ENCODE measurements at places on chromosomes 11 and 22.
A peak's percentile ranks its signal among the peaks of the same experiment; 100 is the strongest.

DNA sequence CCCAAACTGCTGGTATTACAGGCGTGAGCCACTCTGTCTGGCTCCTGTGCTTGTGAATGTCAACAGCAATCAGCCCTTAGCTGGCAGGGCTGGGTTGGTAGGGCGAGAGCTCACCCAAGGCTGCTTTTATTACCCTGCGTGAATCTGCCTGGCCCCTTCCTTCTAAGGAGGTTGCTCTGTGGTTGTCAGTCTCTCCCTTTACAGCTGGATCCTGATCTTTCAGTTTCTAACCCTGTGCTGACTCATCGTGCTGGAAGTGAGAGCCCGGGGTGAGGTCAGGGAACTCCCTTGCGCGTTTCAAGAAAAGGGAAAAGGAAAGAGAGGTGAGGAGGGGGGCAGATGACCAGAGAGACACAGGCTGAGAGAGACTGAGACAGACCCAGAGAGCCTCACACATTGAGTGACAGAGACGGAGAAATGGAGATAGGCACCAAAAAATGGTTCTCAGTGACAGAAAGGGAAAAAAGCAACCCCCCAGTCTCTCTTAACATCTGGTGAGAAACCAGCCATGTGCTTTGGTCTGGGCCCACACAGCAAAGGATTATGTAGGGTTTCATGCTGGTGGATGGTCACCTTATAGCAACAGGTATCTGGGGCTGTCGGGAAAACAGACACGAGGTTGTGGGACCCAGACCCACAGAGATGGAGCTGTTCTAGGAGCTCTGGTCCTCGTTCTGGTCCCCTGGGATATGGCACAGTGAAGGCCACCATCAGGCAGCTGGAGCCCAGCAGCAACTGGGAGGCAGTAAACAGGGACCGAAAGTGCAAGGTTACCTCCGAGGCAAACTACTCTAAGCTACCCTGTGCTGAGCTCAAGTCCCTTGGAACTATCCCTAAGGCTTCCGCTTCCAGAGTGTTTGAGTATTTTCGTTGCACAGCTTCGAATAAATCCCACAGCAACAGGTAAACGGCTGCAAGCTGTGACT is 2.5 kb downstream of the TCN2 start:
- H3K36me3 ChIP-seq = no peaks in the 10 kb centered on the region
- H3K4me1 ChIP-seq = peaks cover 10% of the 10 kb centered on the region
- DNase-seq = no peak
- H3K27ac ChIP-seq = no peak overlapping the region
- no peaks in the 10 kb centered on the region for H3K27me3 ChIP-seq

DNA sequence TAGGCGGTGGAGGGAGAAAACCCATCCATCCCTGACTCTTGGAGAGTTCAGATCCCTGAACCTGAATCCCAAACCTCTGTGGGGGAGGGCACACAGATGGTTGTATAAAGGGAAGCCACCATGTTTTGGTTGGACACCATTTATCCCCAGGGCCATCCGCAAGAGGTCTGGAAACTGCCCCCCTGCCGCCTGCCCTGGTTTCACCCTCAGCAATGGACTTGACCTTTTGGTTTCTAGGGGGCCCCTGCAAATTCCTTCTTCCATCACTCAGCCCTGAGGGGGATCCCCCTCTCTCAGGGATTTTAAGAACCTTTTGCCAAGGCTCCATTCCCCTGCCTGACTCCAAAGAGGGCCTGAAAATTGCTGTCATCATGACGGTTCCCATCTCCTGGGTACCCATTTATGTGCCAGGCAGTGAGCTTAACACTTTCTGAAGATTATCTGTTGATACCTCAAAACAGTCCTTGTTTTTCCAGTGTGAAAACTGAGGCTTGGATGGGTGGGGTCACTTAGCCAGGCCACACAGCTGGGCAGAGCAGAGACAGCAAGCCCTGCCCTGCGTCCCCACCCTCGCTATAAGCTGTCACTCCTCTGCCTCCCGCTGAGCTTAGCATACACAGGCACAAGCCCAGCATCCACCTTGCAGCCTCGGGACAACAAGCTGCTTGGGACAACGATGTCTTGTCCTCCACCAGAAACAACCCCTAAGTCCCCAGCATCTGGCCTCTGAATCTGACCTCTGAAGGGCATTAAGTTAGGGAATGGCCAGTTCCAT is 33.2 kb upstream of the CRYBB3 start:
- no peaks in the 10 kb centered on the region for H3K36me3 ChIP-seq
- H3K4me1 ChIP-seq = no peaks in the 10 kb centered on the region
- no peaks in the 10 kb centered on the region for H3K27me3 ChIP-seq
- H3K27ac ChIP-seq = no peak overlapping the region
- H3K4me3 ChIP-seq = no peak overlapping the region

DNA sequence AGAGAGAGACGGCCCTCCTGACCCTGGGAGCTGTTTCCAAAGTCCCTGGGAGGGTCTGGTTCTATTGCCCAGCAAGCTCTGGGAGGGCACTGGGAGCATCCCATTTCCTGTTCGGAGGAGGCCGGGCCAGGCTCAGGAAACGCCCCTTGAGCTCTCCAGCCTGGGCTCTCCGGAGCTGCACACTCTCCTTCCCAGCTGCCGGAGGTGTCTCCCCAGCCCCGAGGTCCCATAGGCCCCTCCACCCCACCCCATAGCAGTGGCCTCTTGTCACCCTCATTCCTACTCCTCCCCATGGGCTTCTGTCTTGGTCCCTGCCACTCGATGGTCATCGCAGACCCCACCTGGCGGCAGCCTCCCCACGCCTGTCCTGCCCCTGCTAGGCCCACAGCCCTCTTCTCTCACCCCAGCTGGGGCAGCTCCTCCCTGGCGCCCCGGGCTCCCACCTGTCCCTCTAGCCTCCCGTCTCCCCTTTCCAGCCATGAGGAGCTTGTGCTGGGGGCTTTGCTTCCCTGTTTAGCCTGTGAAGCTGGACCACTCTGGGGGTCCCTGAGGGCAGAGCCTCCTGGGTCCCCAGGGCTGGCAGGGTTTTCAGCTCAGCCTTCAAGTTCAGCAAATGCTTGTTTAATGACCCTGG is 2.8 kb downstream of the TSPAN32 start:
- H3K4me1 ChIP-seq = peaks cover 75% of the 10 kb centered on the region
- H3K36me3 ChIP-seq = no peaks in the 10 kb centered on the region
- H3K27ac ChIP-seq = peak overlapping the region; percentile 5

- H3K27ac ChIP-seq = no peak overlapping the region
- H3K4me1 ChIP-seq = no peaks in the 10 kb centered on the region
- DNase-seq = no peak
Observed at GRCh38 chr22:25709758-25710157, 32.2 kb upstream of the MYO18B start.

- no peak overlapping the region for H3K4me3 ChIP-seq
- no peaks in the 10 kb centered on the region for H3K4me1 ChIP-seq
- no peaks in the 10 kb centered on the region for H3K36me3 ChIP-seq
- no peak overlapping the region for H3K27ac ChIP-seq
- no peak for DNase-seq
Observed at GRCh38 chr11:4484310-4484709, 1.9 kb downstream of the OR52K1 start.

DNA sequence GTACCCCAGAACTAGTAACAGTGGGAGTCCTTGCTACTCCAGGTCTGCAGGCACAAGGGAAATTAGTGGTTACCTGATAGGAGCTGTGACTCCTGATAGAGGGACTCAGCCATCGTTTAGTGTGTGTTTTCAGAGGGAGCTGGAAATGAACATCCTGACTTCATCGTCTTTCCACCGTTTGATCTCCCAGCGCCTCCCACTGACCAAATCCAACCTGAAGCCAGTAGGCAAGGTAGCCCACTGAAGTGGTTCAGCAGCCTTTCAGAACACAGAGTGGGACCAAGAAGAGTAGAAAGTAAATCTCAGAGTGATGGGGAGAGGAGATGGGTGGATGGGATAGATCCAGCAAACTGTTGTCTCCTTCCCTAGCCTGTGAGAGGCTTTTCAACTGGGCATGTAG is 385.9 kb downstream of the INSC start:
- H3K27ac ChIP-seq = no peak overlapping the region
- H3K36me3 ChIP-seq = no peaks in the 10 kb centered on the region
- no peak for DNase-seq
- no peaks in the 10 kb centered on the region for H3K4me1 ChIP-seq
- H3K4me3 ChIP-seq = no peak overlapping the region
- no peaks in the 10 kb centered on the region for H3K27me3 ChIP-seq

DNA sequence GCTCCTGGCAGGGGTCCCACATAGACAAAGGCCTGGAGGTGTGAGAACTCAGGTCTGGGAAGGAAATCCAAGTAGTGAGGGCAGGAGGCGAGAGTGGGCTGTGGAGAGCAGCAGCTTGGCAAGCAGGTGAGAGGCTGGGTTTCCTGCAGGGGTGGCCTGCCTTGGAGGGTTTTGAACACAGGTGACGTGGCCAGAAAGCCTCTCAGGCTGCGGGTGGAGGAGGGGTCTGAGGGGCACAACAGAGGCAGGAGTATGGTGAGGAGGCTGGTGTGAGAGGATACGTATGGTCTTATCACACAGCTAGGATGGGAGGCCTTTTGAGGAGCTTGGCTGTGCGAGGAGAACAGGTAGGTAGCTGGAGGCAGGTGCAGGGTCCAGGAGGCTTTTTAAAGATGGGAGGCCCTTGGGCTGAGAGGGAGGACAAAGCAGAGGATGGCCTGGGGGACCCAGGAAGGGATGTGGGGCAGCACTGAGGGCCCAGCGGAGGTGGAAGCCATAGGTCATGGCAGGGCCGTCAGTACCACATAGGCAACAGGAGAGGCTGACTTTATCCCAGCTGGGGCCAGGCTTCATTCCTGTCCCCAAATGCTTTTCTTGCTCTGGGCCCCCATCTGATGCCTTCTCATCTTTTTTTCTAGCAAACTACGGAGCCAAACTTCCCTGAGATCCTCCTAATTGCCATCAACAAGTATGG is 84.4 kb downstream of the MYO7A start:
- H3K4me3 ChIP-seq = no peak overlapping the region
- no peak for DNase-seq
- no peaks in the 10 kb centered on the region for H3K27me3 ChIP-seq
- no peaks in the 10 kb centered on the region for H3K36me3 ChIP-seq
- no peak overlapping the region for H3K27ac ChIP-seq

- DNase-seq = no peak
- H3K4me1 ChIP-seq = peaks cover 16% of the 10 kb centered on the region
- peak overlapping the region; percentile 74 for H3K27ac ChIP-seq
- H3K4me3 ChIP-seq = peak overlapping the region; percentile 69
- H3K27me3 ChIP-seq = no peaks in the 10 kb centered on the region
Observed at GRCh38 chr11:117143390-117143789, 697 bp upstream of the PAFAH1B2 start.

- peaks cover 11% of the 10 kb centered on the region for H3K36me3 ChIP-seq
- no peak overlapping the region for H3K27ac ChIP-seq
- no peaks in the 10 kb centered on the region for H3K27me3 ChIP-seq
Observed at GRCh38 chr11:45188127-45188526, 41.7 kb downstream of the PRDM11 start.

DNA sequence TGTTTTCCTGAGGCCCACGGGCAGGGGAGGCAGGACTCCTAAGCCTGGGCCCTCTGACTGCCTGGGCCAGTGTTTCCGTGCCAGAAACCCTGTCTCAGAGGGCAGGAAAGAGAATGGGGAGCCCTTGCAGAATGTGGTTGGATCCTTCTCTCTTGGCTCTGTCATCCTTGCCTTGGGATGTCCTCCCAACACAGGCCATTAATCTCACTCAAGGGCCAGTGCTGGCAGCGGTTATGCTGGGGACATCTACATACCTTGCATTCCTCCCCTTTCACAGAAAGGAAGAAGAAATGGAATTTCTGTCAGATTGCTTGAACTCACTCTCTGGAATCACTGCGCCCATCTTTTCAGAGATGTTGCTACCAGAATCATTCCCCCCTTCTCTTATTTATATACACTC is 296.9 kb downstream of the KIRREL3 start:
- H3K27me3 ChIP-seq = no peaks in the 10 kb centered on the region
- H3K4me1 ChIP-seq = no peaks in the 10 kb centered on the region
- DNase-seq = no peak
- H3K27ac ChIP-seq = no peak overlapping the region
- H3K36me3 ChIP-seq = no peaks in the 10 kb centered on the region
- H3K4me3 ChIP-seq = no peak overlapping the region

GRCh38 chr11:78829146-78829545 is 254.5 kb upstream of the NARS2 start:
- no peaks in the 10 kb centered on the region for H3K36me3 ChIP-seq
- H3K27ac ChIP-seq = no peak overlapping the region
- no peaks in the 10 kb centered on the region for H3K4me1 ChIP-seq
- DNase-seq = no peak
- H3K27me3 ChIP-seq = no peaks in the 10 kb centered on the region

- H3K4me3 ChIP-seq = no peak overlapping the region
- no peak for DNase-seq
- H3K27ac ChIP-seq = no peak overlapping the region
- H3K27me3 ChIP-seq = no peaks in the 10 kb centered on the region
Observed at GRCh38 chr11:104823657-104824056, 74.6 kb downstream of the CASP12 start.

GRCh38 chr11:33291004-33291777 is 34.0 kb downstream of the HIPK3 start:
- no peaks in the 10 kb centered on the region for H3K27me3 ChIP-seq
- peaks cover 9% of the 10 kb centered on the region for H3K36me3 ChIP-seq
- DNase-seq = no peak
- peaks cover 2% of the 10 kb centered on the region for H3K4me1 ChIP-seq

- no peak for DNase-seq
- H3K27me3 ChIP-seq = peaks cover 6% of the 10 kb centered on the region
- H3K36me3 ChIP-seq = peaks cover 56% of the 10 kb centered on the region
- peaks cover 11% of the 10 kb centered on the region for H3K4me1 ChIP-seq
- H3K27ac ChIP-seq = no peak overlapping the region
- H3K4me3 ChIP-seq = no peak overlapping the region
Observed at GRCh38 chr11:46377831-46378230, 3.6 kb upstream of the MDK start.

- peak overlapping the region; percentile 19 for H3K4me3 ChIP-seq
- H3K27ac ChIP-seq = no peak overlapping the region
- H3K36me3 ChIP-seq = no peaks in the 10 kb centered on the region
- no peak for DNase-seq
- no peaks in the 10 kb centered on the region for H3K4me1 ChIP-seq
Observed at GRCh38 chr22:17266251-17266971, 47.2 kb upstream of the ADA2 start.

DNA sequence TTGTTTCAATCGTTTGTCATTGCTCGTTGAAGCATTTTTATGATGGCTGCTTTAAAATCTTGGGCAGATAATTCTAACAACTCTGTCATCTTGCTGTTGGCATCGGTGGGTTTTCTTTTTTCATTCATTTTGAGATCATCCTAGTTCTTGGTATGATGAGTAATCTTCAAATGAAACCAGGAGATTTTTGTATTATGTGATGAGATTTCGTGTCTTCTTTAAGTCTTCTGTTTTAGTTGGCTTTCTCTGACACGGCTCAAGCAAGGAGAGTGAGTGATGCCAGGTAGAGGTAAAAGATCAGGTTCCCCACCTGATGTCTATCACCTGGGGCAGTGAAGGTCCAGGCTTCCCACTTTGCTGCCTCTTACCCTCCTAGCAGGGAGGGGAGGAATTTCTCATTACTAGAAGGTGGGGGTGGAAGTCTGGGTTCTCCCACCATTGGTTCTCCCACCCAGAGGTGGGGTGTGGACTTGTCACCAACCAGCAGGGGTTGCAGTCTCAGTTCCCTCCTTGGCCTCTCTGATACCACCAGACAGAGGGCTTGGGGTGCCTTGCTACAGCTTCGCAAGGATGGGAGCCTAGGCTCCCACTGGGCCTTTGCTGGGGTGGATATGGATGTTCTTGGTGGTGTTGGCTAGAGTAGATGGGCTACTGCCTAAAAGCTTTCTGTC is 12.9 kb downstream of the CDC45 start:
- no peak overlapping the region for H3K4me3 ChIP-seq
- no peak for DNase-seq
- H3K27ac ChIP-seq = no peak overlapping the region
- H3K4me1 ChIP-seq = no peaks in the 10 kb centered on the region

- no peak overlapping the region for H3K4me3 ChIP-seq
- no peak for DNase-seq
- H3K36me3 ChIP-seq = no peaks in the 10 kb centered on the region
- no peaks in the 10 kb centered on the region for H3K4me1 ChIP-seq
- H3K27ac ChIP-seq = no peak overlapping the region
Observed at GRCh38 chr11:114348200-114349191, 51.8 kb downstream of the C11orf71 start.

All from effector memory CD4-positive, alpha-beta T cell (primary cell).